Activated T-cell treated with anti-CD3 and anti-CD28 coated beads, Interleukin-2, amount 50 U/mL, for 72 hours (primary cell): ENCODE measurements at places on chromosomes 4 and X. TPM values are rescaled to one million over a fixed set of nuclear protein-coding genes. Genes with fewer than 3 reads are reported as not detected.

The PKD2 gene
- 9.1 TPM for total RNA-seq

The SUPT20HL2 gene
- not detected for total RNA-seq

The DRD5 gene
- total RNA-seq = not detected

The NEXMIF gene
- 0.65 TPM for total RNA-seq

The JCHAIN gene
- total RNA-seq = 0.49 TPM

The CENPE gene
- 63.6 TPM for total RNA-seq

DNA sequence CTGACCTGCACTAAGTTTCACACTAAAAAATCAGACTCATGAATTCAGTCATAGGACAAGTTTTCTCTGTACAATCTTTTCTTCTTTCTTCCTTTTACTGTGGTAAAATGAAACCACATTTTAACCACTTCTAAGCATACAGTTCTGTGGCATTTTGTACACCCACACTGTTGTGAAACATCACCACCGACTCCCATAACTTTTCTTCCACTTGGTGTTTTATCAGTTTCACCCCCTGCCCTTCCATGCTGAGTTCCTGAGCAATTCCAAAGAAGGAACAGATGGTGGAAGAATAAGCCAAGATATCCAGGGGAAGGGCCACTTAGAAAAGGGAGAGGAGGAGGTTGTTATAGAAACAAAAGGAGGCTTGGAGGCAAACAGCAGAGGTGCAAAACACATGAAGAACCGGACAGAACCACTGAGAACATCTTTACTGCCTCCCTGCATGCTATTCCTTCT, 22.6 kb downstream of the SLC25A4 start:
- peak; percentile 21 for DNase-seq

GRCh38 chr4:26116057-26116456, 202.0 kb downstream of the SMIM20 start:
- no peak for DNase-seq

DNA sequence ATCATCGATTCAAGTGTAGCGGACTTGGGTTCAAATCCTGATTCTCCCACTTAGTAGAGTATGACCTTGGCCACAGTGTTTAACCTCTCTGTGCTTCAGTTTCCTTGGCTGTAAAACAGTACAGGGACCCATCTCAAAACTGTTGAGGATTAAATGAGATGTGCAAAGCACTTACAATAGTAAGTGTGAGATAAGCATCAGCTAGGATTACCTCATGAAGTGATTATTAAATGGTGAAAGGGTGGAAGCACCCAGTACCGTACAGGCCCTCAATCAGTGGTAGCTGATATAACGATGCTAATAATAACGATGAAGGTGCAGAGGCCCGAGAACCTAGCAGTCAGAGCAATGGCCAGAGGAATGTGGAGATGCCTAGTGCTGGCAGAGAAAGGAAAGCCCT, 45.1 kb downstream of the PRPS1 start:
- no peak for DNase-seq

DNA sequence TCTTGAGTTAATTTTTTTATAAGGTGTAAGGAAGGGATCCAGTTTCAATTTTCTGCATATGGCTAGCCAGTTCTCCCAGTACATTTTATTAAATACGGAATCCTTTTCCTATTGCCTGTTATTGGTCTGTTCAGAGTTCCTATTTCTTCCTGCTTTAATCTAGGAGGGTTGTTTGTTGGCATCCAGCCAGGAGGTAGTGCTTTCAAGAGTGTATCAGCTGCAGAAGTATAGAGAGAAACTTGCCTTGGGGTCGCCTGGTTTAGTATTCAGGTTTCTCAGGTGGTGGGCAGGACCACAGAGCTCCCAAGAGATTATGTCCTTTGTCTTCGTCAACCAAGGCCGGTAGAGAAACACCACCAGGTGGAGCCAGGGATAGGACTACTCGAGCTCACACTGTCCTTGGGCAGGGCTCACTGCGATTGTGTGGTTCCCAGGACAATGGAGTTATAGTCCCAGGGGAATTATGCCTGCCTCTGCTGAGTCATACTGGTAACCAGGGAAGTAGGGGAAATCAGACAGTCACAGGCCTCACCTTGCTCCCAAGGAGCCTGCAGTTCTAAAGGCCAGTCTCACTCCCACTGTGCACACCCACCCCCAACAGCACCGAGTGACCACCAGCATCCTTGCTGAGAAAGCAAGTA, 168.1 kb downstream of the VSIG4 start:
- DNase-seq = peak; percentile 5

- no peak for DNase-seq
These were observed 159.6 kb upstream of the ANK2 start for GRCh38 chr4:112889619-112890527.

DNA sequence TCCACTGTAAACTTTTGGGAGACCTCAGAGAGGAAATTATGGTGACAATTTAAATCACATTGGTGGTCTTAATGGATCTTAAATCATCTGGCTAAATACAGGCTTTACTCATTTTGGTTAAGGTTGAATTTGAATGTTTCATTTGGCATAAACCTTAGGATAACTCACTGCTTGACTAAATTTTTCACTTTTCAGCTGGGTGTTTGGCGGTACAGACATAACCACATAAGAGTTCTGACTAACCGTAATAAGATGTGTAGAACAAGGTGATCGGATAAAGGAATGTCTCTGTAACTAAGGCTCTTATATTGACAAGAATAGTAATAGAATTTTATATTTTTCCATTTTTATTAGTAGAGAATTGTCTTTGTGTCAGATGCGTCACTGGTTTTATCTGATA, 281.0 kb downstream of the BMPR1B start:
- no peak for DNase-seq

GRCh38 chr4:186013419-186014186, 55.4 kb upstream of the TLR3 start:
- DNase-seq = no peak

GRCh38 chr4:80240976-80241375, 25.5 kb upstream of the FGF5 start:
- no peak for DNase-seq

DNA sequence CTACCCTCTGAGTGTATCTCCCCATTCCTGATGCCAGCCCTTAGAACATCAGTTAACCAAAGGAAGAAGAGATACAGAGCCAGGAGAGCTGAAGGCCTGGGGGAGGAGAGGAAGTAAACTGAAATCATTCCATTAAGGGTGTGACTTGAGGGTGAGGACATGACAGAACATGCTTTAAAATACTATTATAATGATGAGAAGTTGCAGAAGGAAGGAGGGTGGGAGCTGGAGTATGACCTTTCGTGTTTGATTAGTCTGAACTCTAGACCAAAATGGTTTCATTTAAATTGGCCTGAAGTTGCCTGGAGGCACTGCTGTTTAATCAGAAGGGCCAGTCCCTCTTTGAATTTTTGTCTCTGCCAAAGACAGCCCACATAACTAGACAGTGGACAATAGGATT, 11.4 kb downstream of the INTS6L start:
- DNase-seq = no peak

DNA sequence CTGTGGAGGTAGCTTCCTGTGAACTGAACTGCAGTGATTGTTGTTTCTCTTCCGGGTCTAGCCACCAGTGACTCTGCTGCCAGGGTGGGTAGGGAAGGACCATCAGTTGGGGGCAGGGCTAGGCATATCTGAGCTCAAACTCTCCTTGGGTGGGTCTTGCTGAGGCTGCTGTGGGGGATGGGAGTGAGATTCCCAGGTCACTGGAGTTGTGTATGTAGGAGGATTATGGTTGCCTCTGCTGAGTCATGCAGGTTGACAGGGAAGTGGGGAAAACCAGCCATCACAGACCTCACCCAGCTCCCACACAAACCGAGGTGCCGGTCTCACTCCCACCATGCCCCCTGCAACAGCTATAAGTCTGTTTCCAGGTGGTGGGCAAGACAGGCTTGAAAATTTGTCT, 1937.8 kb downstream of the PCDH7 start:
- DNase-seq = no peak

- DNase-seq = no peak
These were observed 5.6 kb upstream of the PRDX4 start for GRCh38 chrX:23661671-23662070.
